8988T (cell line): ENCODE measurements at places on chromosomes 4 and X.

- no peak for DNase-seq
Measured at GRCh38 chrX:153496590-153496959, 1.8 kb downstream of the BGN start.

GRCh38 chr4:109729117-109729717 lies 653 bp downstream of the PLA2G12A start:
- DNase-seq, result no peak

- DNase-seq, result no peak
Measured at GRCh38 chrX:123454712-123455431, 270.8 kb downstream of the GRIA3 start.

DNA sequence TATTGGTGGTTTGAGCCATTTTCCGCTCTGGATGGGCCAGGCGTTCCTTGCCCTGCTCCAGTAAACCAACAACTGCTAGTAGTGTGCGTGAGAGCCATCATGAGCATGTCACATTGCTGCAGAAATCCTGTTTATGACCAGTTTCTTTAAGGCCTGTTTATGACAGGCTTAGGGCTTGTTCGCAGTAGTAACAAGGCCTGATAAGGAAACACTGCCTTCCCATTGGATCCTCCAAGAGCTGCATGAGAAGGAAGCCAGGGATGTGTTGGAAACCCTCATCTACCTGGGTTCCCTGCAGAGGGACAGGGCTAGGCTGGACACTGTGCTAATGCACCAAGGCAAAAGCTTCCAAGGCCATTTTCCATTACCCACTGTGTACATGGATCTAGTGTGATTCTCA lies 153.9 kb downstream of the ZNF518B start:
- no peak for DNase-seq

DNA sequence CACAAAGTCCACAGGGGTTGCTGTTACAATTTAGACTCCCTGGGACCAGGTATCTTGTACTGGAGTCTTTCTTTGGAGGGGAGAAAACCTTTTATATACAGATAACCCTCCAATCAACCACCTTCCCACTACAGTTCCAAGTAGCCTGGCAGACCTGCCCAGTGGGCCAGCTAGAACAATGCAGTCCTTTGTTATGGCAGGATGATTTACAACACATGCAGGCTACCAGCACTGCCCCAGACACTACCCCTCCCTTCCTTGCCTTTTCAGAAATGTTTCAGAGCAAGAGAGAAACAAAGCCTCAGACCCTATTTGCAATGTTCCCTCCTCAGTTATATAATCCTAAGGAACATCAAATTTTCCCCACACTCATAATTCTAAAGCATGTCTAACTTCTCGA lies 11.1 kb downstream of the RASL11B start:
- no peak for DNase-seq

DNA sequence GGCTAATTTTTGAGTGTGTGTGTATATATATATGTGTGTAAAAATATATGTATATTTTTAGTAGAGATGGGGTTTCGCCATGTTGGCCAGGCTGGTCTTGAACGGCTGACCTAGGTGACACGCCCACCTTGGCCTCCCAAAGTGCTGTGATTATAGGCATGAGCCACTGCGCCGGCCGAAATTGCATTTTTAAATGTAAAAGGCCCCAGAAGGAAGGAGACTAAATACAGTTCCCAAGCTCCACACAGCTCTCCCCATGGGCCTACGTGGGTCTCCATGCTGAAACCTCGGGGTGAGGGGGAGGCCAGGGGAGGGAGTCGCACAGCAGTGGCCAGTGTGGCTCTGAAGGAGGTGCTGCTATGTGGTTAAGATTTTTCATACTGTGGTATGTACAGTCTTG lies 12.8 kb upstream of the CDKN2AIP start:
- DNase-seq, result no peak

GRCh38 chr4:71538528-71538927 lies 199.7 kb downstream of the SLC4A4 start:
- no peak for DNase-seq

GRCh38 chrX:10208281-10208856 lies 51.6 kb downstream of the CLCN4 start:
- DNase-seq, result no peak

- no peak for DNase-seq
Measured at GRCh38 chr4:54793856-54794422, 136.2 kb downstream of the KIT start.

DNA sequence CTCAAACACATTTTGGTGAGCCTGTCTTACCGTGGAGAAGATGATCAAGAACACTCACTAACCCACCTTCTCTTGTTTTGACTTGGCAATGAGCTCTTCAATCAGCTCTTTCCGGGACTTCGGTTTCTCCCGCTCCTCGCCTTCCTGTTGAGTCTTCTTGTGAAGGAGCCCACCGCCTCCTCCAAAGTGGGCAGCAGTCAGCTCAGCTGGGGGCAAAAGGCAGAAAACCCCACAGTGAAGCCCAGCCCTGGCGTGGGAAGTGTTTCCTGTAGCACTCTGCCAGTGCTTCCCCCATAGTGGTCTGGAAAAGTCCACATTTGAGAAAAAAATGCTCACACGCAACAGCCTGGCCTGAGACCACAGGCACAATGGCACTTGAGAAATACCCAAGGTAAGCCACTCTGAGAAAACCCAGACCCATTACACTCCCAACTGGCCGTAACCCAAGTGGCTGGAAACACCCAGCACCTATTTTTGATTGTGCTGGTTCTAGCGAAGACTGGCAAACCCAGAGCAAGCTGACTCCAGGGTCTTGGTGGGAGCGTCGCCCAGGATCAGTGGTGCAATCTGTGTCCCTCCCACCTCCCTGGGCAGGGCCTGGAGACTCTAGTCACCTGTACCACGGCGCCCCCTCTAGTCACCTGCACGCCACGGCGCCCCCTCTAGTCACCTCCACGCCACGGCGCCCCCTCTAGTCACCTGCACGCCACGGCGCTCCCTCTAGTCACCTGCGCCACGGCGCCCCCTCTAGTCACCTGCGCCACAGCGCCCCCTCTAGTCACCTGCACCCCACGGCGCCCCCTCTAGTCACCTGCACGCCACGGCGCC lies 8.6 kb downstream of the NOP14 start:
- DNase-seq, result no peak

DNA sequence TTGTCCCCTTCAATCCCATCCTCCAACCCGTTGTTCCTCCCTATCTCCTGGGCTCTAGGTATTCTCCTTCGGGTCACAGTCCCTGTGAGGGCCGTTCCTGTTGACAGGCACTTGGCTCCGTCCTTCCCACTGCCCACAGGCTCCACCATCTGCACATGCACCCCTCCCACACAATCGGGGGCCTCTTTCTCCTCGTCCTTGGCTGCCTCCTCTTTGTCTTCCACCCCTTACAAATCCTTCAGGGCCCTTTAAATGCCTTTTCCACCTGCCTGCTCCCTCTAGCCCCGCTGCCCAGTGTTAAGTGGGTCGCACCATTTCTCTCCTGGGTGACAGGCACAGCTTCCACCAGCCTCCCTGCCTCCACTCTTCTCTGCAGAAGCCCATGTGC lies 2.7 kb upstream of the AVPR2 start:
- DNase-seq, result no peak

DNA sequence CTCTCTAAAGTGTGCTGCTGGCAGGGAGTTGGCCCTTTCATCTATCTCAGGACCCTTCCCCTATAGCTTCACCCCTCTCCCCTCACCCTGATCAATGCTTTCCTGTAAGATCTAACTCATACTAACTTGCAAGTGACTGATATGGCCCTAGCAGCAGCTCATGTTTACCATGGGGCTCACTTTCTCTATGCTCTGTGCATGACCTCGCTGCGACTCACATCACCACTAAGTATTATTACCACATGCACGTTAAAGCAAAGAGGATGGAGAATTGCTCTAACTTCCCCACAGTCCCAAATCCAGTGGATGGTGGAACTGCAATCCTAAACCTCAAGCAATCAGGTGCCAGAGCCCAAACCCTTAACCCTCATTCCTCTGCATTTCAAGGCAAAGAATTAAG lies 626.6 kb downstream of the MID1IP1 start:
- no peak for DNase-seq

- no peak for DNase-seq
Measured at GRCh38 chr4:60562334-60562733, 637.8 kb upstream of the ADGRL3 start.

DNA sequence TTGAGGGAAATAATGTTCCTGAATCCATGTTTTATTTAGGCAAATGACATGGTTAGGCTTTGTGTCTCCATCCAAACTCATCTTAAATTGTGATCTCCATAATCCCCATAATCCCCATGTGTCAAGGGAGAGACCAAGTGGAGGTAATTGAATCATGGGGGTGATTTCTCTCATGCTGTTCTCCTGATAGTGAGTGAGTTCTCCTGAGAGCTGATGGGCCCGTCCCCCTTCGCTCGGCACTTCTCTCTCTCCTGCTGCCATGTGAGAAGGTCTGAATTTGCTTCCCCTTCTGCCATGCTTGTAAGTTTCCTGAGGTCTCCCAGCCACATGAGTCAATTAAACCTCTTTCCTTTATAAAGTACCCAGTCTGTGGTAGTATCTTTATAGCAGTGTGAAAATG lies 563.0 kb upstream of the NR3C2 start:
- no peak for DNase-seq

DNA sequence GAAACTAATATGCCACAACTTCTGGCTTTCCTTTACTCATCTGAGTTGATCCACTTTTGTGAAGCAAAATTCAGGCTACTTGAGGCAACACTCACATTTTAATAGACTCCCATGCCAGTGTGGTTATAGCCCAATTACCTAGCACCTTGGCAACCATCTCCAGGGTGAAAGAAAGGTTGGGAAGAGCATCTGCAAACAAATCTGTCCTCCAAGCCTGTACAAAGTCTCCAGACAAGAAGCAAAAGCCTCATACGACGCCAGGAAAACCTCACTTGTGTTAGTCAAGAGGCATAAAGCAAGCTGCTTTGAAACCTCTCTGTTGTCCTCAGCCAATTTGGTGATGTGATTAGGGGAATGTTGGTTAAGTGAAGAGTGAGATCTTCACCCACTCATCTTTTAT lies 246.6 kb downstream of the THOC2 start:
- DNase-seq, result no peak

DNA sequence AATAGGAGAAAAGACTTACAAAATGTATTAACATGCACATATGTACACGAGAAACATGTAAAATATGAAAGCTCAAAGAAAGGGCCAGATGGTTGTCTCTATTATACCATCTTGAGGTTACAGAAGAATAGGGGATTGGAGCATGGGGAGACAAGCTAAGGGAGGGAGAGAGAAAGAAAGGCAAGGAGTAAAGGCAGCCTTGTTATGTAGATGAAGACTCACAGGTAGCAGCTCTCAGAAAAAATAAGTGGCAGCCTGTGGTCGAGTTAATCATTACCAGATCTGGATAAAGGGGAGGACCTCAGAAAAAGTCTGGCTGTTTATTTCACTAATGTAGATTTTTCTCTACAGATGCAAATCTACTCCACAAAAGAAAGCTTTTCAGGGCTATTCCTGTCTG lies 26.6 kb upstream of the PPP1R2C start:
- no peak for DNase-seq

DNA sequence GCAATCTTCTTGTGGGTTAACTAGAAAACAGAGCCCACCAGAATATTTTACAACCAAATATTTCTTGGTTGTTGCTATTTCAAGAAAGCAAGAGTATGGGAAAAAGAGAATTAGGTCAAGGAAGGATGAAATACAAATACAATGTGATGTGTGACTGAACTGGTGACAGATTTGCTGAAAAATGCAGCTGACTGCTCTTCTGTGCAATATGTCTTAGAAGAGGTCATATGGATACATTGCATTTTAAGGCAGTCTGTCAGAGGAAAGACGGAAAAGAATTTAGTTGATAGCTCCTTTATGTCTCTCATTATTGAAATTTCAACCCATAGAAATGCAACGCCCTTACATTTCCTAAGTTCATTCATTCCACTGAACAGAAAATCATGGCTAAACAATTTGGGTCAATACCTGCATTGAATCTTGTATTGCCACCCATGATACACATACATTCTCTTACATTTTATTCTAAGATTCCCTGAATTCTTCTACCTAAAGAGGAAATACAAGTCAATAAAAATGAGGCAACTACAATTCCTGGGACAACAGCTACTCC lies 423.1 kb downstream of the ADAM29 start:
- DNase-seq, result no peak

GRCh38 chr4:91764085-91764484 lies 539.7 kb upstream of the GRID2 start:
- no peak for DNase-seq

DNA sequence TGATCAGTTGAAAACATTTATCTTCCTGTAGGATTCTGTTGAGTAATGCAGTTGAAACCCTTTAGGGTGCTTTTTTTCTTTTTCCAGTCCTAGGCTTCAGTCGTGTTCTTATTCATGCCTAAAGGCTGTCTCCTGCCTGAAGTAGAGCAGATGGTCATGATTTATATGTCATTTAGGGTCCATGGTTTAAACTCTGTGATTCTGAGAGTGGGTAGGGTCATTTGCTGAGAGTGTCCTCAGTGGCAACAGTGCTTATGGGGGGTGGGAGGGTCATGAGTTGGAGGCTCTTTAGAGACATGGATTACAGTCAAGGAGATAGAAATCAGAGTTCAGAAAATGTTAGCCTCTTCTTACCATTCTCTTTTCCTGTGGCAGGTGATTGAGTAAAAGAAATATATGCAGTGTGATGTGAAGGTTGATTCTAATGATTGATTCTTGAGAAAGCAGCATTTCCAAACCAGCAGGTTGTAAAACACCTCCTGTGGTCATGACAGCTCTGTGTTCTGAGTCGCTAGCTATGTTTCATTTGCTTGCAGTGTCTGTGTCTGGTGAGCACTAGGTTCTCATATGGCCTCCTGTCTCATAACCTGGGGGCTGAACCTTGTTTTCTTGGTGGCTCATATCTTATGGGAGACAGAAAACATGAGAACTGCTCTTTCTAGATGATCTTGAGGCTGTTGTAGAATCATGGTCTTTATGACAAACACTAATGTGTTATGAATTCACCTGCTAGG lies 60.4 kb downstream of the JADE1 start:
- DNase-seq, result no peak

DNA sequence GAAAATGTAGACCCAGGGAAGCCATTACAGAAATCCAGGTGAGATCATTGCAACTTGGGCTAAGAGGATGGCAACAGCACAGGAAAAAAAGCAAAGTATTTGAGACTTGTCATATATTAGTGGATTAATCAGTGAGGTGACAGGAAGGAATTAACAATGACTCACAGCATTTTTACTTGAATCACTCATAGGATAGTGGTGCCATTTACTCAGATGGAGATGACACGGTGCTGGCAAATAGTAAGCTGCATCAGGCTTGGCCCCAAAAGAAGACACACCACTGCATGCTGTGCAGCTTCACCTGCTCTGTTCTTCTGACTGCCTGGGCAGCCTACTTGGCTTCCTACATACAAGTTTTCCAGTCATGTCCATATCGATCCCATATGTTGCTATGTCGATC lies 144.8 kb downstream of the FRYL start:
- DNase-seq, result no peak

- no peak for DNase-seq
Measured at GRCh38 chr4:121783210-121783609, 17.9 kb upstream of the EXOSC9 start.
